ENCODE measurements at places on chromosomes 13 and 19.
A peak's percentile ranks its signal among the peaks of the same experiment; 100 is the strongest.

DNA sequence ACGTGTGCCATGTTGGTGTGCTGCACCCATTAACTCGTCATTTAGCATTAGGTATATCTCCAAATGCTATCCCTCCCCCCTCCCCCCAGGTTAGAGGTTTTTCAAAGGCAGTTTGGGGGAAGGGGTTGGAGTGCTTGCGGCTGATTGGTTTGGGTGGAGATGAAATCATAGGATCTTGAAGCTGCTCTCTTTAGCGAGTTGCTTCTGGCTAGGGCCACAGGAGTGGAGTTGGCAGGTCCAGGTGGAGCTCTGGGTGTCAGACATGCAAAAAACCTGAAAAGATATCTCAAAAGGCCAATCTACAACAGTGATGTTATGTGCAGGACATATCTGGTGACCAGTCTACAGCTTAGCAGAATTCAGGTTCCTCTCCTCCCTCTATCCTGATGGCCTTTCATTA lies 32.6 kb upstream of the CXCL17 start:
- DNase-seq = no peak

GRCh38 chr13:46908501-46908900 lies 11.6 kb upstream of the HTR2A start:
- no peak for DNase-seq

DNA sequence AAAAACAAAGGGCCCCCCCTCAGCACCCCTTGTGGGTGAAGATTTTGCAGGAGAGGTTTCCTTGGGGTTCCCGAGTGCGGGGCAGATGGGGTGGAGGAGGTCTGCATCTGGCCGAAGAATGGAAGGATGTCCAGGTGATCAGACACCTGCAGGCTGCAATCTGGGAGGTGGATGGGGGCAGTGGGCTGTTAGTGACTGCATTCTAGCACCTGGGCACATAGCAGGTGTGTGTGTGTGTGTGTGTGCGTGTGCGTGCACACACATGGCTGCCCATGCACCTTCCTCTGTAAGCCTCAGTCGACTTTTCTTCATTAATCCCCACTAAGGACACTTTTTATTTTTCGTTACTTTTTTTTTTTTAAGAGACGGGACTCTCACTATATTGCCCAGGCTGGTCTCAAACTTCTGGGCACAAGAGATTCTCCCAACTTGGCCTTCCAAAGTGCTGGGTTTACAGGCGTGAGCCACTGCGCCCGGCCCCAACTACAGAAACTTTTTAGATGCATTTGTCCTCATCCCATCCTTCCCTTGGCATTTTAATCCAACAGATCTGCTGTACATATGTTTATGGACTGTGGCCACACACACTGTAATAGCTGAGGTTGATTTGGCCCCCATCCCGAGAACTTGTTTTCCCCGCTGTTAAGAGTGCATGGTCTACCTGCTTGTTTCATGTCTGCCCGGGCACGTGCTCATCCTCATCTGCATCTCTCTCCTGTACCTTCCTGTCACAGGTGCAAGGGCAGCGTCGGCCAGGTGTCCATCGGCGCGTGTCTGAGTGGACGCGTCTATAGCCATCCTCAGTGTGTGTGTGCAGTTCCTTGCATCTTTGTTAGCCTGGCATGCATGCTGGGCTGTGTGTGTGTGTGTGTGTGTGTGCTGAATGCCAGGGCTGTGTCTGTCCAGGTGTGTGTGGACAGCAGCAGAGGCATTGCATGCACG lies 731 bp downstream of the MAG start:
- DNase-seq = no peak

- DNase-seq = no peak
Observed at GRCh38 chr19:4694211-4694987, 24.3 kb upstream of the MYDGF start.

GRCh38 chr13:86383151-86383550 lies 583.9 kb upstream of the SLITRK6 start:
- DNase-seq = no peak

DNA sequence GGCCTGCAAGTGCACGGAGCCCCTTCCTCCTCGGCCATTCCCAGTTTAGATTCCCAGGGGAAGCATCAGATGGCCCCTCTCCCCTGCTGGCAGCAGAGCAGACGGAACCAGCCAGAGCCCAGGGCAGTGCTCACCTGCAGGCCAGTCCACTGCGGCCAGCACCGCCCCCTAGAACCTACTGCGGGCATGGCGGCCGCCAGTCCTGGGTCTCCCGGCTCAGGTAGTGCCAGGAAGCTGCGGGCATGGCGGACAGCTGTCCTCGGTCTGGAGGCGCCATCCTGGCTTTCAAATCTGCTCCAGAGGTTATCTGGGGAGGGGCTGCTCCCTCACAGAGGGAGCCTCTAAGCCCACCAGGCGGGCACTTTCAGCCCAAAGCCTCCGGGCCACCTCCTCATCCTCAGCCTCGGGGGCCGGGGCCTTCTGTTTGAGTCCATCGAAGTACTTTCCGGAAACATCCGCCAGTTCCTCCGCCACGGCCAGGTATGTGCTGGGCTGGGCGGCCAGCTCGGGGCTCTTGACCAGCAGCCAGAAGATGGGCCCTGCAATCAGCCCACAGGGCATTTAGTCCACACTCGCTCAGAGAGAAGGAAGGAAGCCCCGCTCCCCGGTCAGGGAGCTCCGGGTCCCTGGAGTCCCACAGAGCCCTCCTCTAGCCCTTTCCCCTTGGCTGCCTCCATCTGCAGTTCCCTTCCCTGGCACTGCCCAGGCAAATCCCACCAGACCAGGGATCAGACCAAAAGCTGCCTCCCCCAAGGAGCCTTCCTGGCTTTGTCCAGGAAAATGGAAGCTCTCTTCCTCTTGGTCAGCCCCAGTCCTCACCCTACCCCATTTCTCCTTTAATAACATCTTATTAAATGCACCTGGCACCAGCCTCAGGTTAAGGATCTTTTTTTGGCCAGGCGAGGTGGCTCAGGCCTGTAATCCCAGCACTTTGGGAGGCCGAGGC lies 7.0 kb upstream of the GP6 start:
- DNase-seq = no peak

- peak; percentile 24 for DNase-seq
Observed at GRCh38 chr13:82698941-82699340, 1183.3 kb downstream of the SLITRK1 start.

DNA sequence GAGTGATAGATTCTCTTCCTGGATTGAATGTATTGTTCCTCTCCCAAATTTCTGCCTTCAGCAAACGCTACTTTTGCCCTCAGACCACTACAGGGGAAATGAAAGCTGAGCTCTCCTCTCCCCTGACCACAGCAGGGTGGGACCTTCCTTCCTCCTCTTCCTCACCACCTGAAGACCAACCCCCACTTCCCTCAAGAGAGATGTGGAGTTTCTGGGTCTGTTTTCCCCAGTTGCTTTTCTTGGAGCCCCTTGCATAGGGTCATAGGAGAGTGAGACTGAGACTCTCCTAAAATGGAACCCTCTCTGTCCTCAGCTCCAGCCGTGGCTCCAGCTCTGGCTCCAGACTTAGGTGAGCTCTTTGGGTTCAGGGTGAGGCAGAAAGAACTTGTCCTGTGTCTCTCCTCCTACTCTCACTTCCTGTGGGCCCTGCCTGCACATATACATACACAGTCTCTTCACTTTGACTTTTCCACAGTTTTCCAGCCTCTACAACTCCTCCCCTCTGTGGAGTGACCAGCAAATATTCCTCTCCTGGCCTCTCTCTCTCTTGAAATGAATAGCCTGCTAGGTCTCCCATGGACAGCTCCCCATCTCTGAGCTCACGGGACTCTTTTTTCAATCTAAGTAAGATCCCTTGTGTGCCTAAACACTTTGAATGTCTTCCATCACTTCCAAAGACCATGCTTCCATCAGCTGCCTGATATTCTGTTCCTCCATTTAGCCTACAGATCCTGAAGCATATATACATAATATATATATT lies 19.2 kb upstream of the ZNF175 start:
- no peak for DNase-seq

DNA sequence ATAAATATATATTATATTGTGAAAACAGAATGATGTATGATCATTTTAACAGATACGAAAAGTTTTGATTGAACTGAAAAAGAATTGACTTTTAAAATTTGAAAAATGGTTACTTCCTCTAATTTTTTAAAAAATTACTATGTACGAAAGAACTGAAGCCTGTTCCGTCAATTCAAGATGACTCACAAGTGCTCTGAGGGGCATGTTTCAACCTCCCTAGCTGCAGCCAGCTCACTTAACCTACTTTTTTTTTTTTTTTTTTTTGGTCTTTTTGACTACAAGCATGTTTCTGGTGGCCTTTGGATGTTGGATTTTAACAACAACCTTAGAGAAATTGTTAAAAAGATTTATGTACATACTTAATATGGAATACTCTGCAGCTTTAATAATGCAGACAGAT lies 1139.3 kb downstream of the DIAPH3 start:
- DNase-seq = no peak

GRCh38 chr19:41263042-41263849 lies 926 bp upstream of the HNRNPUL1 start:
- peak; percentile 68 for DNase-seq

GRCh38 chr13:21058361-21058760 lies 3.0 kb downstream of the LATS2 start:
- DNase-seq = no peak

Measured in AML-193 (cell line).